ENCODE measurements at places on chromosomes 13 and 19. TPM values are rescaled to one million over a fixed set of nuclear protein-coding genes. Genes with fewer than 3 reads are reported as not detected.

The TMEM38A gene
- total RNA-seq: 45.7 TPM

The FGF21 gene
- not detected for total RNA-seq

The CAPN12 gene
- 12.4 TPM for total RNA-seq

The ERCC5 gene
- total RNA-seq: 68.4 TPM

The ACER1 gene
- total RNA-seq: not detected

The ZNF829 gene
- 3.3 TPM for total RNA-seq

The PEX11G gene
- total RNA-seq: 4.7 TPM

The ZNF446 gene
- total RNA-seq: 18.7 TPM

The DLEU7 gene
- total RNA-seq: 1.1 TPM

The KRTDAP gene
- total RNA-seq: not detected
